ENCODE measurements at places on chromosomes 11 and 22.
A peak's percentile ranks its signal among the peaks of the same experiment; 100 is the strongest.

- no peak for DNase-seq
These were observed 22.5 kb downstream of the RHOD start for GRCh38 chr11:67079065-67079705.

GRCh38 chr22:50342651-50343540 lies at the start of gene PPP6R2:
Gene PPP6R2 (plus strand): TSS chr22:50343327. CDS start chr22:50393909, 50,582 bp downstream.
- DNase-seq: peak; percentile 85

- DNase-seq: no peak
These were observed 1000.3 kb downstream of the BRD1 start for GRCh38 chr22:48827268-48827846.

- DNase-seq: no peak
These were observed 11.7 kb upstream of the MPEG1 start for GRCh38 chr11:59224351-59224928.

DNA sequence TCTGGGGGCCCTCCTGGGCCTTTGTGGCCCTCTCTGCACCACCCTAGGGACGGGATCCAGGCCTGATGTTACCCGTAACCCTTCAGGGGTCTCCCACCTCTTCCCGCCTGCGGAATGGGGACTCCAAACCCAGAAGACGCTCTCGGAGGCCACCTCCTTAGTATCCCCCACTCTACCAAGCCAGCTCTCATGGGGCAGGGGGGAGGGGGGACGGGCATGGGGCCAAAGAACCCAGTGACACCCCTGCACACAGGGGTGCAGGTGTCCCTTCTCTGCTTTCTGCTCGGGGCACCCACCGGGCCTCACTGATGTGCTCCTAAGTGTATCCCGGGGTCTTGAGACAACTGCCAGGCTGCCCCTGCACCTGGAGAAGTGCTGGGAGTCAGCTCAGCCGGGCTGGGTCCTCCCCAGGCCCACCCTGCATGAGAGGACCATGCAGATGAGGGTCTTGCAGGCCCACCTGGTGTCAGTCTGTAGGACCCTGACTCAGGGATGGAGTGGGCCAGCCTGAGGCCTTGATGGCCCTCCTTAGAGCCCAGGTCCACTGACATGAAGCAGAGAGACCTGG lies 176.9 kb downstream of the IGLL1 start:
- DNase-seq: no peak

- DNase-seq: no peak
These were observed 273.2 kb downstream of the TENM4 start for GRCh38 chr11:79167510-79168188.

- DNase-seq: no peak
These were observed 142.9 kb downstream of the CEP164 start for GRCh38 chr11:117470576-117470975.

- DNase-seq: no peak
These were observed 328.1 kb downstream of the BRD1 start for GRCh38 chr22:49499433-49500075.

All from amygdala (tissue), 56 donors.